Endothelial cell (in vitro differentiated cells): ENCODE measurements at places on chromosomes 2 and 18. TPM values are rescaled to one million over a fixed set of nuclear protein-coding genes. Genes with fewer than 3 reads are reported as not detected.
A peak's percentile ranks its signal among the peaks of the same experiment; 100 is the strongest.

- no peak overlapping the region for H3K4me3 ChIP-seq
- DNase-seq, result no peak
- no peaks in the 10 kb centered on the region for H3K27me3 ChIP-seq
Measured at GRCh38 chr2:173062801-173063200, 12.8 kb upstream of the MAP3K20 start.

DNA sequence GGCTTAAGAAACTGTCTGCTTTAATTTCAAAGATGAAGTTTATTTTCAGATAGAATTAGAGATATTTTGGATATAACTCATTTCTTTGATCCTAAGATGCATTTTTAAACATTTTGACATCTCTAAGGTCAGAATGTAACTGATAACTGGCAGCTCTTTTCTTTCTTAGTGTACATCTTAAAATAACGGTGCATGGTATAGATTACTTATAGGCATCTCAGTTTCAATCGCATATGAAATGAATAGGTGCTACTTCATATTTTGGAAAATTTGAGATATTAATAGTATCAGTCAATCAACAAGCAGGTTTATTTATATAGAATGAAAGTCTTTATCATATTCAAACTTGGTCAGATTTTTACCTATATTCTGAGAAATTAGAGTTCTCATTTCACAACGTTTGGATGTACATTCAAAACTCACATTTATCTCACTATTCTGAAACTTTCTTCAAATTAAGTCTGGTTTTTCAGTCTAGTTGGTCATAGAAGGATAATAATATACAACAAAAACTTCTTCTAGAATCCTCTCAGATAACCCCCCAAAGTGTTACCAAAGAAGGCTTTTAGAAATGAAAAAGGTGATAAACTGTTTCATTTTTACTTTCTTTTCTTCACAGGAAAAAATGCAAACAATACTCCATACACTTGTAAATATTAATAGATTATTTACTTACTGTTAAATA lies 122.8 kb upstream of the WDSUB1 start:
- no peak for DNase-seq
- H3K27me3 ChIP-seq, result no peaks in the 10 kb centered on the region
- no peak overlapping the region for H3K27ac ChIP-seq
- H3K36me3 ChIP-seq, result peaks cover 11% of the 10 kb centered on the region

DNA sequence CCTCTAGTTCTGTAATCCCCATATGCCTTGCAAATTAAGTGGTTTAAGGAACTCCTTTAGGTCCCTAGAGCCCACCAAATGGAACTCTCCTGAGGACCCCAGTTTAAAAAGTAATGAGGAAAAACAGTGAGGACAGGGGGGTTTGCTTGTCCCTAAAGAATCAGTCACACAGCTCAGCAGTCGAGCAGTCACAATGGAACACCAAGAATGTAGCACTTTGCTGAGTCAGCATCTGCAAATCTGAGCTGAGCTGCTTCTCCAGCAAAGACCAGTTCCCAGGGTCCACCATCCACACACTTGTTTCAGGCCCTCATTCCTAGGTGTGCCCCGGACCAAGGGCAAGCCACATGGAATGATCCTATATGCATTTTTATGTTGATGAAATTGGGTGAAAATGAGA lies 46.2 kb upstream of the NEDD4L start:
- peaks cover 3% of the 10 kb centered on the region for H3K27me3 ChIP-seq
- H3K4me1 ChIP-seq, result peaks cover 3% of the 10 kb centered on the region
- H3K27ac ChIP-seq, result no peak overlapping the region
- no peaks in the 10 kb centered on the region for H3K36me3 ChIP-seq
- DNase-seq, result no peak

TTC31 gene
- total RNA-seq, result 16.8 TPM

IER3IP1 gene
- 16.0 TPM for total RNA-seq

NOP58 gene
- total RNA-seq, result 40.4 TPM

DNA sequence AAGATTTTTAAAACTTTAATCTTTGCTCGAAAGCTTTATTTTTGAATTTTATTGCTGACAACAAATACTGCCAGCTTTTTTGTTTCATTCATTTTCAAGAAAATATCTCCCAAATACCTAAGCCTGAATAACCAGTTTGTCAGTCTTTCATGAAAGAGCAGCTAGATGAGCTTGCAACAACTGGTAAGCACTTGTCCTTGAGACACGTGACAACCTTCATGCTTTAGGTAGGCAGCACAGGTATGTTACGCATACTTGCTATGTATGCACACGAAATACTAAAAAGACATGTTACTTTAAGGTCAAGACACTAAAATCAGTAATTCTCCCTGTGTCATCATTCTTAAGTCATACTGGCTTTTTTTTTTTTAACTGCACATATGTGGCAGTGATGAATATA lies 12.3 kb downstream of the CEBPZ start:
- no peaks in the 10 kb centered on the region for H3K27me3 ChIP-seq
- no peak for DNase-seq
- no peak overlapping the region for H3K27ac ChIP-seq
- H3K4me3 ChIP-seq, result no peak overlapping the region
- no peaks in the 10 kb centered on the region for H3K4me1 ChIP-seq

DNA sequence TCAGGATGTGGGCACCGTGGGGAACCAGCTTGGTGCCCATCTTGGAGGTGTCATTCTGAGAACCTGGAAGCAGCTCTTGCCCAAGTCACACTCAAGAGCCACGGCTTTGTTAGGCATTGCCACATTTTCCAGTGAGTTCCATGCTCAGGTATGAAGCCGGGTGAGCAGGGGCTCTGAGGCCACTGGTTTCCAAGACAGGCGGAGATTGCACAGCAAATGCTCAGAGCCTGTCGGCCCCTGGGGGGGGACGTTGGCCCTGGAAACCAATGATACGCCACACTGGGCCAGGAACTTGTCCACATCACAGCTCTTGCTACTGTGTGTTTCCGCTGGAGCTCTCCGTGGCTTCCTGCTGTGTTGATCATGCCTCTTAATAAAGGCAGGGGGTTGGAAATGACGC lies 52.5 kb upstream of the SALL3 start:
- peaks cover 7% of the 10 kb centered on the region for H3K27me3 ChIP-seq
- H3K27ac ChIP-seq, result no peak overlapping the region
- no peak overlapping the region for H3K4me3 ChIP-seq
- H3K36me3 ChIP-seq, result peaks cover 6% of the 10 kb centered on the region

C18orf54 gene
- 19.2 TPM for total RNA-seq

GRCh38 chr2:46865181-46865970 lies 50.2 kb downstream of the MCFD2 start:
- H3K36me3 ChIP-seq, result peaks cover 22% of the 10 kb centered on the region
- no peak overlapping the region for H3K27ac ChIP-seq
- H3K4me3 ChIP-seq, result no peak overlapping the region
- no peak for DNase-seq

GRCh38 chr2:20444993-20445910 lies 1.6 kb upstream of the RHOB start:
- peak overlapping the region; percentile 27 for H3K4me3 ChIP-seq
- H3K27me3 ChIP-seq, result peaks cover 4% of the 10 kb centered on the region
- peak overlapping the region; percentile 92 for H3K27ac ChIP-seq
- no peak for DNase-seq
- H3K36me3 ChIP-seq, result peaks cover 13% of the 10 kb centered on the region

- H3K4me3 ChIP-seq, result no peak overlapping the region
- no peak overlapping the region for H3K27ac ChIP-seq
- no peaks in the 10 kb centered on the region for H3K4me1 ChIP-seq
Measured at GRCh38 chr2:240790370-240791220, 29.4 kb downstream of the KIF1A start.

DNA sequence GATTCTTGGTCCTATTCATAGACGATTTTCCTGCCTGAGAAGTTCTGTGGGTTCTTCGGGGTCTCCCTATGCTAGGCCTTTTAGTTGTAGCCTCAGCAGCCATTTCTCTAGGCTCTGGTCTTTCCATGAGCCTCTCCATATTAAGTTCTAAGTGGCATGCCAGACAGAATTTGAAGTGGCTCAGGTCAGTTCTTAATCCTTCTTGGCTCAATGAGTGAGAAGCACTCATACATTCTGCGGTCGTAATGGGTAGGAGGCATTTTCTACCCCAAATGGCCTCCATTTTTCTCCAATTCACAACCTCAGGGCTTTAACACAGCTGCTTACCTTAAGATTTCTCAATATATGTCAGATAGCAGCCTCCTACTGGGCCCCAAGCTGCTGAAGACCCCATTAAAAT lies 405.3 kb upstream of the GALNT5 start:
- H3K27me3 ChIP-seq, result no peaks in the 10 kb centered on the region
- H3K27ac ChIP-seq, result no peak overlapping the region
- H3K4me1 ChIP-seq, result no peaks in the 10 kb centered on the region
- H3K36me3 ChIP-seq, result no peaks in the 10 kb centered on the region
- no peak overlapping the region for H3K4me3 ChIP-seq

DNA sequence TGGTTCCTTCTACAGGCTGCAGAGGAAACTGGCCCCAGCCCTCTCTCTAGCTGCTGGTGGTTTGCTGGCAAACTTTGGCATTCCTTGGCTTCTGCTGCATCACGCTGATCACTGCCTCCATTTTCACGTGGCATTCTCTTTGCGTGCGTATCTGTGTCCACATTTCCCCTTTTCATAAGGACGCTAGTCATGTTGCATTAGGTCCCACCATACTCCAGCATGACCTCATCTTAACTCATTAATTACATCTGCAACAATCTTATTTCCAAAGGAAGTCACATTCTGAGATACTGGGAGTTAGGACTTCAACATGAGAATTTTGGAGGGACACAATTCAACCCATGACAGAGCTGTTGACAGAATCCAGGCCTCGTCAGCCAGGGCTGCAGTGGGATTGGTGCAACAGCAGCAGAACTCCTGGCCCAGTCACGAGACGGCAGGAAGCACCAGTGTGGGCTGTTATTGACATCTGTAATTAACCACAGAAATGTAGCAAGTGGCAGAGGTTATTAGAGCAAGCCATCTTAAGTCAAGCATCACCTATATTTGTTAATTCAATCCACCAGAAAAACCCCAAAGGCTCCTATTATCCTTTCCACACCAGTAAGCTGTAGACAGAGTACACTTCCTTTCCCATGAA lies 132.4 kb downstream of the TMEM163 start:
- H3K4me1 ChIP-seq, result peaks cover 33% of the 10 kb centered on the region
- no peak overlapping the region for H3K4me3 ChIP-seq
- peaks cover 8% of the 10 kb centered on the region for H3K27me3 ChIP-seq
- DNase-seq, result no peak

DNA sequence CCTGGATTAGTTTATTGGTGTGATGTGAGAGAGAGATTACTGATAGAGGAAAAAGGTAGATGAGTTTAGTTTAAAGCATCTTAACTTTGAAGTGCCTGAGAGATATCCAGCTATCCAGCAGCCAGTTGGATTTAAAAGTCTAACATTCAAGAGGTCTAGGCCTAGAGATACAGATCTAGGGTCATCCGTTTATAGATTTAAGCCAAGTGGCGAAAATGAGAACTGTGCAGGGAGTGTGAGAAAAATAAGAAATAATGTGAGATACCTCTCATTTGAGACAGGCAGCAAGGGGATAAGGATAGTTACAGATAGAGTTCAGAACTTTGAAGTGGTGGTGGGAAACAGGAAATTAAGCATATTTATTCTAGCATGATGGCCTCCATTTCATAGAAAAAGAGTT lies 5.3 kb upstream of the ORC2 start:
- no peak overlapping the region for H3K4me3 ChIP-seq
- DNase-seq, result no peak
- peaks cover 2% of the 10 kb centered on the region for H3K27me3 ChIP-seq
- peaks cover 41% of the 10 kb centered on the region for H3K4me1 ChIP-seq
- H3K36me3 ChIP-seq, result peaks cover 9% of the 10 kb centered on the region

GRCh38 chr2:213285404-213285803 lies 1.1 kb downstream of the SPAG16 start:
- H3K27ac ChIP-seq, result no peak overlapping the region
- H3K4me1 ChIP-seq, result peaks cover 10% of the 10 kb centered on the region
- no peak for DNase-seq
- peak overlapping the region; percentile 90 for H3K4me3 ChIP-seq
- H3K36me3 ChIP-seq, result no peaks in the 10 kb centered on the region

UGT1A10 gene
- not detected for total RNA-seq

- no peak overlapping the region for H3K27ac ChIP-seq
- H3K4me1 ChIP-seq, result no peaks in the 10 kb centered on the region
- no peaks in the 10 kb centered on the region for H3K36me3 ChIP-seq
Measured at GRCh38 chr2:147425437-147426029, 419.3 kb upstream of the ACVR2A start.

MAP3K19 gene
- total RNA-seq, result not detected

- no peaks in the 10 kb centered on the region for H3K36me3 ChIP-seq
- no peak overlapping the region for H3K27ac ChIP-seq
- no peaks in the 10 kb centered on the region for H3K4me1 ChIP-seq
- no peak for DNase-seq
- no peak overlapping the region for H3K4me3 ChIP-seq
Measured at GRCh38 chr2:43368483-43369385, 142.3 kb upstream of the ZFP36L2 start.

SETBP1 gene
- total RNA-seq, result 131 TPM

DNA sequence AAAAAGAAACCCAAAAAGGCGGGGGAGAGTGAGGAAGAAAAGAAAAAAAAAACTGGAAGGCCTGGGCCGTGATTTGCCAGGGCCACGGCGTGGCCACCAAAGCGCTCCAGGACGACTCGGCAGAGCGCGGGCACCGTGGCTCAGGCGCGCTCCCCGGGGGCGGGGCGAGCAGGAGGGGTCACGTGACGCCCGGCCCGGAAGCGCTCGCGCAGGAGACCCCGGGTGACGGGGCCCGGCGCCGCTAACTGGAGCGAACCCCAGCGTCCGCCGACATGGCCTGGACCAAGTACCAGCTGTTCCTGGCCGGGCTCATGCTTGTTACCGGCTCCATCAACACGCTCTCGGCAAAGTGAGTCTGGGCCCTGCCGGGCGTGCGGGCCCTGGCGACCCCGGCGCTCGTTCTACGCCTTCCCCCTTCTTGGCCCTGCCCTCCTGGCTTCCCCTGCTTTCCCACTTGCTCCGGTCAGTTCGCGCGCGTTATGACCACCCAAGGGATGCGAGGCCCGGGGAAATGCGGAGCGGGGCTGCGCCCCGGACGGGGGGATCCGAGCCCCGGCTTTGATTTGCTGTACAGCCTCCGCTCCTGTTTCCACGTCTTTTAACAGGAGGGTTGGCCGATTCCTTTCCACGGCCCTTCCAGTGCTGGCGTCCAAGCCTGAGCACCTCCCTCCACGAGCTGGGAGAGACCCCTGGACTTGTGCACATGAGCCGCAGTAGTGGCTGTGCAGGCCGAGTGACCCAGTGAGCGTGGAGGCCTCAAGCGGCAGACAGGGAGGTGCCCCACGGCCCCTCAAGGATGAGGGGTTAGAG lies at the start of gene SLC35F6:
SLC35F6 (plus strand) TSS at position 207 of the 810 bp plus-strand sequence; CDS start at position 273, 66 bp downstream.
- H3K27me3 ChIP-seq, result no peaks in the 10 kb centered on the region
- peak; percentile 80 for DNase-seq
- peak within 1 kb of the TSS; percentile 93 for H3K4me3 ChIP-seq
- no peaks in the 10 kb centered on the region for H3K36me3 ChIP-seq
- H3K4me1 ChIP-seq, result peaks cover 9% of the 10 kb centered on the region

ASPRV1 gene
- total RNA-seq, result 0.87 TPM

TLX2 gene
- not detected for total RNA-seq

DNA sequence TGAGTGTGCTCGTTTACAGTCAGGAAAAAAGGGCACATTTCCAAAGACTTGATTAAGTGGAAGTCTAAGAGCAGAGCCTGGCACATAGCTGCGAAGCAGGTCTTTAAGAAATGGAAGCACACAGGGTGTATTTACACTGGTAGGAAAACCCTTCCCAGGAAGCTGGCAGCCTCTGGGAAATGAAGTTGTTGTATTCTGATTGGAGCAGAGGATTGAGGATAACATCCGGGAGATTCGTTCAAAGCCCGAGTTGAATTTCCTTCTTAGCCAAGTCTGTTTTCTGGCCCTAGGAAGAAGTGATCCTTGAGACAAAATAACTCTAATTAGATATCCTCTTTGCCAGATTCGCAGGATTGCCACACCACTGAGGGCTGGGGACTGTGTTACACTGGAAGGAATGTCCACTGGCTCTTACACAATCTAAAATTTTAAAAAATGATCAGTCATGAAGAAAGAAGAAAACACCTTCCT lies 75.9 kb downstream of the ITGB1BP1 start:
- H3K27ac ChIP-seq, result peak overlapping the region; percentile 88
- peaks cover 19% of the 10 kb centered on the region for H3K4me1 ChIP-seq
- no peak overlapping the region for H3K4me3 ChIP-seq
- peaks cover 25% of the 10 kb centered on the region for H3K36me3 ChIP-seq
- no peak for DNase-seq
- peaks cover 4% of the 10 kb centered on the region for H3K27me3 ChIP-seq
